NCI-H2081 (cell line): ENCODE measurements at places on chromosomes 4 and X.

- DNase-seq, result no peak
Observed at GRCh38 chr4:151801547-151802516, 41.0 kb upstream of the GATB start.

- no peak for DNase-seq
Observed at GRCh38 chr4:139514382-139515059, 41.5 kb downstream of the SETD7 start.

DNA sequence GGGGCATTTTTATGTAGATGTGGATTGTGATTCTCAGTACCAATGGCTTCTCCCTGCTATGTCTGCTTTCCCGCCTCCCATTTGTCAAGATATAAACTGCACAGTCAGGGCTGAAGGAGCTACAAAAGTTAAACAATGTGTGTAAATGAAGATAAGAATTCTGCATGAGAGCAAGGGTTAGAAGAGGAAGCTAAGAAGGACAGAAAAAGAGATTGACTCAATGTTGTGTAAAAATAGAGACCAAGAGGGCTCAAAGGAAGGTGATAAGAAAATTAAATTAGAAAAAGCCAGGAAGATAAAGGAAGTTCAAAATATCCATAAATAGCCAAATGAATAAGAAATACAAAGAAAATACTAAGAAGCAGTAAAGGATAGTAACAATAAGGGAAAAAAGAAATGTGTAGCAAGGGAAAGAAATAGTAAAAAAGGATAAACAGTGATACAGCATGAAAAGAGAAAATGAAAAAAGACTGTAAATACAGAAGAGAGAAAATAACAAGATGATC, 82.5 kb downstream of the AMELX start:
- no peak for DNase-seq

DNA sequence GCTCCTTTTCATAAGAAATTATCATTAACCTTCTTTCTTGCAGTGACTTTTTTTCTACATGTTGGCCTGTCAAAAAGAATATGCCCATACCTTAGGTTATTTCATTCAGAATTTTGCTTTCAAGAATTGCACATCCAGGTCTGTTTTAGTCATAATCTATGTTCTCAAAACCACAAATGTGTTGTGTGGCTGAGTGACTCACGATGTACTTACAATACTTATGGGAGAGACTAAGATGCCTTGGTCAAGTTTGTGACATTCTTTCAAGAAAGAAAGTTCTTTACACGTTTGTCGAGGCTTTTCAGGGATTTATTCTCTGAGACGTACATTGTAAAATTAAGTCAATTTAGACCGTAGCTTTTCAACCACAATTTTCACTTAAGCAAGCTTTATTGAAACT, 396.7 kb downstream of the FSTL5 start:
- no peak for DNase-seq

DNA sequence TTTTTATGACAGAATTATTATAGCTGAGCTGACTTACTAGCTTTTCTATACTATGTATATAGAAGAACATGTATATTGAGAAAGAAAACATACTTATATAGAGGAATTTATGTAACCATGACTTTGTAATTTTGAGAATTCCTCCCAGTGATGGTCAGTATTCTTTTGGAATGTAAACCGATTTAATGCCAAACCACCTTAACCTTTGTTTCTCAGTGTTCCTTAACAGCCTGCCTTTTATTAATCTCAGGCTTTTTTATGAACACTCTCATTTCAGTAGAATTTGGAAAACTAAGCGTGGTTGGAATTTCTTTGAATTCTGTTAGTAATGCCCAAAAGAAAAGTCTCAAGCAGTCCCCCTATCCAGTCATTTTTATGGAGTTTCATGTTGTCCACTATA, 47.0 kb downstream of the MOSPD2 start:
- DNase-seq, result no peak
